Breast epithelium (tissue), 4 donors: ENCODE measurements at places on chromosomes 12 and 14.
A peak's percentile ranks its signal among the peaks of the same experiment; 100 is the strongest.

DNA sequence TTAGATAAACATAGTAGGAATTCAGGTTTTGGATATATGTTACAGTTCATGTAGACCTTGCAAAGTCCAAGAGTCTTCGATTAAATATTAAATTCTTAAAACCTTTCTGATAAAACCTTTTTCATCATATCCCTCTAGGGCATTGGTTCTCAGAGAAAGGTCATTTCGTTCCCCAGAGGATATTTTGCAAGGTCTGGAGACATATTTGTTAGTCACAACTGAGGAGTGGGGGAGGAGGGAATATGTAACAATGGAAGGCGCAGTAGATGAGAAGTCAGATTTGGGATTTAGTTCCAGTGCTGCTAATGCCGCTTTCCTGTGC, 5.3 kb downstream of the TMEM253 start:
- DNase-seq, result no peak

DNA sequence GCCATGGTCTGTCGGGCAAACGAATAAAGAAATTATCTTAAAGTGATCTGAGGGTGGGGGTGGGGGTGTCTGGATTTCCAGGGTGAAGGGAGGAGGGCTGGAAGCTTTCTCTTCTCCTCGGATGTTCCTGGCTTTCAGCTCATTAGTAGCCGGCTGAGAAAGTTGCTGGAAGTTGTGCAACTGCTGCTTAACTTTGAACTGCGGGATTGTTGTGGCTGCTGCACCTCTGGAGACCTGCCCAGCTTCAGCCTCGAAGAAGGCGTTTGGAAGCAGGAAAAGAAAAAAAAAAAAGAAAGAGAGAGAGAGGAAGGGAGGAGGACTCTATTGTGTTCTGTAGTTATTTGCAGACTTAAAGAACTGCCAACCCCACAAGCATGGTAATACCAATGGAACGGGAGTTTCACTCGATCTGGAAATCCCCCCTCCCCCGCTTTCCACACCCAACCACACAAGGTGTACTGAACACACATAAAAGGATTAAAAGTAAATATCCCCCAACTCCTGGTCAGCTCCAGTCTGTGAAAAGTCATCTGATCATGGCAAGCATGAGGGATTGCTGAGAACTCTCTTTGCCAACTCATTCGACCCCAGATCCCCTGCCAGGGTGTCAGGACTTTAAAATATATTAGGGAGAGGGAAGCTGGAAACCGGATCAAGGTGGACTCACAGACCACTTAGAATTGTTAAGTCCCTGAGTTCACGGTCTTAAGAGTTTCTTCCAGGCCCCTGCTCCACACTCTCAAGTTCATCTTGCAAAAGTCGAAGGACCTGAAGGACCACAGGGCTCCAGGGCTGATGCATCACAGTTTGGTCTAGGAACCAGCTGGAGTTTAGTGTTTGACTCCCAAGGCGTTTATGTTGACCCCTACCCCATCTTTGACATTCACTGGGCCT, at the start of gene RASSF9:
RASSF9 (minus strand) TSS at position 213 of the 894 bp plus-strand sequence; CDS start at position 5, 208 bp downstream.
- peak; percentile 71 for DNase-seq

- no peak for DNase-seq
Measured at GRCh38 chr14:36207500-36207899, 31.0 kb upstream of the PTCSC3 start.

DNA sequence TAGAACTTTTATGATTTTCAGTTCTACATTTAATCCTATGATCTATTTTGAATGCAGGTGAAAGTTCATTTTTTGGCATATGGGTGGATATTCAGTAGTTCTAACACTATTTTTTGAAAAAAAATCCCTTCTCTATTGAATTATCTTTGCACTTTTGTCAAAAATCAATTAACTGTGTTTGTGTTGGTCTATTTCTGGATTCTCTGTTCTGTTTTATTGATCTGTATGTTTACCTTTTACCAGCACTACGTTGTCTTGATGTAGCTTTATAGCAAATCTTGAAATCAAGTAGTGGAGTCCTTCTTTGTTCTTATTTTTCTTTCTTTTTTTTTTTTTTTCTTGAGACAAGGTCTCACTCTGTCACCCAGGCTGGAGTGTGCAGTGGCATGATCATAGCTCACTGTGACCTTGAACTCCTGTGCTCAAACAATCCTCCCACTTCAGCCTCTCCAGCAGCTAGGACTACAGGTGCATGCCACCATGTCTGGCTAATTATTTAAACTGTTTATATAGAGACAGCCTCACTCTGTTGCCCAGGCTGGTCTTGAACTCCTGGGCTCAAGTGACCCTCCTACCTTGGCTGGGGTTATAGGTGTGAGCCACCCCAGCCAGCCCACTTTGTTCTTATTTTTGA, 31.9 kb downstream of the SLC39A9 start:
- DNase-seq, result no peak

DNA sequence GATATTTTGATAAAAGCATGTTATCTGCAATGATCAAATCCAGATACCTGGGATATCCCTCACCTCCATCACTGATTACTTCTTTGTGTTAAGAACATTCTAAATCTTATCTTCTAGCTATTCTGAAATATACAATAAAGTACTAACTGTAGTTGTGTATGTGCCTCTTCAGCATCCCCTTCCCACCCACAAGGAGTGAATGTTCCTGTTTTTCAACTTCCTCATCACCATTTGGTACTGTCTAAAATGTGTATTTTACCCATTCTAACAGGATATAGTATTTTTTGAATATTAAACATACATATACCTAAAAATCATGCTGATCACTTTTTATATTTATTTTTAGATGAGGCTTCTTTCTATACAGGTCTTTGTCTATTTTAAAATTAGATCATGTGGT, 1252.6 kb downstream of the TMEM121 start:
- no peak for DNase-seq

- no peak for DNase-seq
Measured at GRCh38 chr14:49860988-49861698, 8.6 kb upstream of the NEMF start.

DNA sequence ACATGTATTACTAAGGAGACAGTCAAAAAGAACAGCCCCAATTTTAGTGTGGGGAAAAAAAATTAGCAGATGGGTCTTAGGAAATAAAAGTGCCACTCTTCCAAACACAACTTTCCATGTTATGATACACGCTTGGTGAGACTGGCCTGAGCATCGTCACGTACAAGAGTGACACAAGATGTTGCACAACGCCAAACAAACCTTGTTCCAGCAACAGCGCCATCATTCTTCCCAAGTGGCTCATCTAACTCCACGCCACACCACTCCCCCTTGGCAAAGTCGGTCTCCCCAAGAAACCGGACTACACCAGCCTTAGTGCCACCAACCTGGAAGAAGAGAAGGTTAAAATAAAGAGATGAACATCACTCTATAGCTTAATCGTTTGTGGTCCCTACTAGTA, 58.7 kb downstream of the CLIP1 start:
- no peak for DNase-seq

DNA sequence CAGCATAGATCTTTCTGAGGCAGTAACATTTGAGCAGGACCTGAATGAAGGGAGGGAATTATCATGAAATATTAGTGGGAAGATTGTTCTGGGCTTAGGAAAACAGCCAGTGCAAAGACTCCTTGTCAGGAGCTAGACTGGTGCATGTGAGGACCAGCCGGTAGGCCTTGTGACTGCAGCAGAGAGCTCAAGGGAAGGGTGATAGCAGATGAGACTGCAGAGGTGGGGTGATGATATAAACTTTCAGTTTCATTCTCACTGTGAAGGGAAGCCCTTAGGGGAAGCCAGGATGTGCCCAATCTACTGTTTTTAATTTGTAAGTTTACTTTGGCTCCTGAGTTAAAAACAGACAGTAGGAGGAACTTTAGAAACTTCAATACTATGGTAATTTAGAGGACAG, 12.4 kb downstream of the IL22 start:
- no peak for DNase-seq

- no peak for DNase-seq
Measured at GRCh38 chr12:92784356-92784755, 81.6 kb downstream of the PLEKHG7 start.

DNA sequence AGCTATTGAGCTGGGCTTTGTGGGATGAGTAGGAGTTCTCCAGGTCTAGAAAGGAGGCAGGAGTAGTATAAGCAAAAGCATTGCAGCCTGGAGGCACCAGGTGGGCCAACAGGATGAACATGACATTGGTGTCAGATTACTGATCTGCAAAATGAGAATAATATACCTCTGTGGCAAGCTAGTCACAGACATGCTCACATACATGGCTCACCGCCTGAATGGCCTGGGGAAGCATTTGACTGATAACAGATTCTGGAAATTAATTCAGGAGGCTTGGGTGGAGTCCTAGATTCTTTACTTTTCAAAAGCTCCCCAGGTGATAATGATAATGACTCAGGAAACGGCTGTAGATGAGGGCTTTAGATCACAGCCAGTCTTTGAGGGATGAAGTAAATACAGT, 709 bp downstream of the TCL1B start:
- no peak for DNase-seq

- no peak for DNase-seq
Measured at GRCh38 chr12:62296001-62296400, 35.8 kb downstream of the USP15 start.

- no peak for DNase-seq
Measured at GRCh38 chr12:20624718-20625117, 70.4 kb upstream of the SLCO1C1 start.

DNA sequence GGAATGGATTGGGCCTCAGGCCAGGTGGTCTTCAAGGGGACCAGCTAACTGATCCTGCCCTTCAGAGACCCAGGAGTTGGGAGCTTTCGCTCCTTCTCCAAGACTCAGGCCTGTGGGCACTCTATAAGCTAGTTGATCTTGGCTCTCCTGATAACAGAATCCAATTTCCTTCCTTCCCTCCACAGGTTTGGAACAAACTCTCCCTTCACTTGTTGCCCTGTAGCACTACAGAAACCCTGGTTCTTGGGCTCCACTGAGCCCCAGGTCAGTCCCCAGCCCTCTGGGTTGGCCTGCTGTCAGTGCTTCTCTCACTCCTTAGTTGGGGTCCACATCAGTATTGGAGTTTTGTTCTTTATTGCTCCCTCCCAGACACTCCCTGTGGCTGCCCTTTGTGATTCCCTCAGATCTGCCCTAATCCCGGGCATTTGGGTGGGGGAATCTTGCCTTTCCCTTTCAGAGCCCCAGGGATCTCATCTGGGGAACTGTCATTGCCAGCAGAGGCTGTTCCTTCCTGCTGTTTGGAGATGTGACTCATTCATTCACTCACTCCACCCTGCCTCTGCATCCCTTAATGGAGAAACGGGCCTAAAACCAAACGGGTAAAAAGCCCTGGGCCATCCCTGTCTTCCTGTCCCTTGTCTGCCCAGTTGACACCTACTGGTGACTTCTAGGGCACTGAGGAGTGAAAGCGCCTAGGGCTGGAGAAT, 4.4 kb upstream of the GPD1 start:
- no peak for DNase-seq

DNA sequence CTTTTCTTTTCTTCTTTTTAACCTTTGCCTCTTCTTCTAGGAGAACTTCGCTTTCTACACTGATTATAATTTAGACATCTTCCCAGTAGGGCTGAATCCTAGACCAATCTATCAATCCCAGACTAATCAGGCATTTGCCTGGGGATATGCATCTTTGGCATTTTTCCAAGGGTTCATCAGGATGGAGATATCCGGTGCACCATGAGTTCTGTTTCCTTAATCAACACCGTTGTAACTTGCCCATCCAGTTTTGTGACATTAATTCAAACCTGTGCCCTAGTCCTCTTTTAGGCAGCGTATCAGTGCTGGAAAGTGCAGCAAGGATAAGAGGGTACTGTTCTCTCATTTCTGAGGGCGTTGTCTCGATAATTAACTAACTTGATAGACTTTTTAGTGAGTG, 617 bp upstream of the MGP start:
- no peak for DNase-seq

GRCh38 chr14:100421756-100422470, 98.8 kb downstream of the SLC25A47 start:
- no peak for DNase-seq

- DNase-seq, result peak; percentile 11
Measured at GRCh38 chr14:21102521-21103410, 1.9 kb downstream of the TMEM253 start.

GRCh38 chr12:24731596-24731995, 217.3 kb downstream of the BCAT1 start:
- DNase-seq, result no peak

DNA sequence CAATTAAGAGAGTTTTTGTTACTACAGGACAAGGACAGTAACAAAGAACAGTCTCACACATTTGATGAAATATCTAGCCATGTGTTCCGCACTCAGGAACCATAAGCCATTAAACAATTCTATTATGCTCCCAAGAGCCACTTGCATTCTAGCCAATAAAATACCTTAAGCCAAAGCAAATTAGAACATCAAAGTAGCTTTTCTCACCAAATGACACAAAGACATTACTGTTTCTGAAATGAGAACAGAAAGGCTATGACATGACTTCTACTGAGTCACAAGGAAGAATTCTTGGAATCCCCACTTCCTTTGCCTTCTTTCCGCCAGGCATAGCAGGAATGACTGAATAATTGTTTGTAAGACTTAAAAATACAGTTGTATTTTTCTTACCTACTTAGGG, 445.8 kb downstream of the ATP23 start:
- no peak for DNase-seq

DNA sequence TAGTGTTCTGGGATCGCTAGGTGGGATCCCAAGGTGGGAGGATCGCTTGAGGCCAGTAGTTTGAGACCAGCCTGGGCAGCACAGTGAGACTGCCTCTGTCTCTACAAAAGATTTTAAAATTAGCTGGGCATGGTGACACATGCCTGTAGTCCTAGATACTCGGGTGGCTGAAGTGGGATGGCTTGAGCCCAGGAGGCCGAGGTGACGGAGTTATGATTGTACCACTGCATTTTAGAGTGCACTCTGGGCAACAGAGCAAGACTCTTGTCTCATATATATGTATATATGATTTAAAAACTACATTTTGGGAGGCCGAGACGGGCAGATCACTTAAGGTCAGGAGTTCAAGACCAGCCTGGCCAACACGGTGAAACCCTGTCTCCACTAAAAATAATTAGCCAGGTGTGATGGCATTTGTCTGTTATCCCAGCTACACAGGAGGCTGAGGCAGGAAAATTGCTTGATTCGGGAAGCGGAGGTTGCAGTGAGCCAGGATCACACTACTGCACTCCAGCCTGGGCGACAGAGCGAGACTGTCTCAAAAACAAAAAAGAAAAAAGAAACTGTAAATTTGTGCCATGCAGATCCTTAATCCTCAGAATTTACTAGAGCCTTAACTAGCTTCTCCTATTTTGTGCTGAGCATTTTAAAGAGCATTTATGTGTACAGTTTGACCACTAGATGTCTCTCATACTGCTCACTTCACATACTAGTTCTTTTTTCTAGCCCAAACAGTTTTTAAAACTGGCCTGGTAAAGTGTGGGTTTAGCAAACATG, 114.8 kb downstream of the MON2 start:
- DNase-seq, result no peak

- no peak for DNase-seq
Measured at GRCh38 chr12:131380220-131380964, 330.5 kb upstream of the SFSWAP start.
